ENCODE measurements at places on chromosomes 1 and 21.

GRCh38 chr1:202238914-202239313 is 45.3 kb downstream of the LGR6 start:
- no peak for DNase-seq

GRCh38 chr1:183370399-183371058 is 47.7 kb downstream of the NMNAT2 start:
- DNase-seq = no peak

- DNase-seq = no peak
Measured at GRCh38 chr1:234730770-234731568, 121.0 kb upstream of the IRF2BP2 start.

DNA sequence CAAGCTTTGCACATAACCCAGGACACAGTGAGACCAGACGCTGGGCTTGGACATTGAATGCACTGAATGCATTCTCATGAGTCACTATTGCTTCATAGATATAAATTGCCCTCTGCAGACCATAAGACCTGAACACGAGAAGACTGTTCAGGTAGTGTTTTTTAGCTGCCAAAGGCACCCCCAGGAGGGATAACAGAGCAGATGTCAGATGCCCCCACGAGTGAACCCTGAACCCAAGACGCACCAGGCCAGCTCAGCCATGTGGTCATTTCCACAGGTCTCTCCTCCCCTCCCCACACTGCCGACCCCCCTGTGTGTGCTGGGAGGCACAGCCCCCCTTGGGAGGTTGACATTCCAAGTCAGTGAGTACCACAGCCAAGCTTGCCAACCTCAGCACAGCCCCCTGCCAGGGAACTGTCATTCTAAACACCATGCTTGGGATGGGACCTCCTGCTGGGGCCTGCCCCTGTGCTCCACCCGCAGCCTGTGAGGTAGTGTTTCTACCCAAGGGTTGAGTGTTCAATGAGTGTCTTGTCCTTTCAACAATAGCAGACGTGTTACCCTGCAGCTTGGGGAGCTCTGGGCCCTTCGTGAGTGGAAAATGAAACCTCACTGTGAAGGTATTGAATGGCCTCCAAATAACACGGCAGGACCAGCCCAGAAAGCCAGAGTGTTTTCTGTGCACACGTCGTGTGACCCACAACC is 68.2 kb downstream of the PSMG1 start:
- no peak for DNase-seq

- DNase-seq = peak; percentile 73
Measured at GRCh38 chr1:100445565-100445964, 92.4 kb upstream of the GPR88 start.

GRCh38 chr1:86345042-86345441 is 51.1 kb downstream of the ODF2L start:
- DNase-seq = no peak

DNA sequence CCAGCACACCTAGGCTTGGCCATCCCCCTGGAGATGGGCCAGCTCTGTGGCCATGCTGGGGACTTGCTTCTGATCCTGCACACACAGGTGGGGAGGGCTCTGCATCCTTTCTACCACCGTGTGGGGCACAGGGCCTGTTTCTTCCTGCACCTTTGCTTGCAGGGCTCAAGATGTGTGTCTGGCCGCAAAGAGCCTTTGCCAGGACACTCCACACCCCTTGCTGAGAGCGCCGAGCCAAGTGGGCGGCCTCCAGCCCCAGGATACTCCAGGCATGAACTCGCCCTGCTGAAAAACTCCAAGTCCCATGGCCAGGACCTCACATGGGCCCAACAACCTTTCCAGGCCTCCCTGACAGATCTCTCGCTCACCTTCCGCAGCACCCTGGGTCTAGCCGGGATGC is 11.6 kb upstream of the GPR153 start:
- DNase-seq = no peak

DNA sequence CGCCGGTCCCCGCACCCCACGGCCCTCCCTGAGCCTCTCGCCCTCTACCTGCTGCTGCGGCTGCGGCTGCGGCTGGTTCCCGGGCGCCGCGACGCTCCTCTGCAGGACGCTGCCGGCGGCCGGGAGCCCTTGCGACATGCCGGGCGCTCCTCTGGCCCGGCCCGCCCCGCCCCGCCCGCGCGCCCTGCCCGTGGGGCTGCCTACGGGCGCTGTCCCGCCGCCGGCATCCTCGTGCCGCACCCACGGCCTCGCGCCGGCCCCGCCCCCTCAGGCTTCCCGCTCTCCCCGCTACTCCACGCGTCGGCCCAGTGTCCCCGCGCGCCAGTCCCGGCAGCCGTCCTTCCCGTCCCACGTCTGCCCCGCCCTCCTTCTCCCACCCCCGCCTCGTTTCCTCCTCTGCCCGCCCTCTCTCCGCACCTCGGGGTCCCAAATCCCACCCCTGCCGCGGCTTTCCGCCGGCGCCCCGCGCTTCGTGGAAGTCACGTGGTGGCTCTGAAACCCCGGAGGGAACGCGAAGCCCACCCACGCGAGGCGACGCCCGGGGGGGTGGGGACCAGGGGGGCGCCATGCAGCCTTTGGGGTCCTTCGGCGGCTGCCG is at the start of gene BATF3:
Gene BATF3 (minus strand): TSS at position 216 of the 598 bp plus-strand sequence. CDS start 78 bp downstream, at position 138.
- peak; percentile 47 for DNase-seq

- peak; percentile 11 for DNase-seq
Measured at GRCh38 chr1:7042322-7043190, 257.3 kb downstream of the CAMTA1 start.

DNA sequence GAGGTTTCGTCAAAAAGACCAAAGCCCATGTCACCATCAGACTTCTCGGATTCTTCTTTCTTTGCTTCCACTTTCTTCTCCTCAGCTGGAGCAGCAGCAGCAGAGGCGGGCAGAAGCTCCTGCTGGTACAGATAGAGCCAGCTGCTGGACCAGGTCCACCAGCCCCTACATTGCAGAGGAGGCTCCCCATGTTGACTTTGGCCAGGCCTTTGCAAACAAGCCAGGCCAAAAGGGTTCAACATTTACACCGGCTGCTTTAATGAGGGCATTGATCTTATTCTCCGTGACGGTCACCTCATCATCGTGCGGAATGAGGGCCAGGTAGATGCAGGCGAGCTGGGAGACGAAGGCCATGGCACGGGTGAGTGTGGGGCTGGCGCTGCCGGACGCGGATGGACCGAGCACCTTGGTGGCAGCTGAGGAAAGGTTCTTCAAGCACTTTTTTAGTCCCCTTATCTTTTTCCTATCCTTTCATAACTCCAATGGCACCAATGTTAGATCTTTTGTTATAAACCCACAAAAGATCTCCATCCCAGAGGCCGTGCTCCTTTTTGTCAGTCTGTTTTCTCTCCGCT is 358.5 kb downstream of the RGS7 start:
- DNase-seq = no peak

DNA sequence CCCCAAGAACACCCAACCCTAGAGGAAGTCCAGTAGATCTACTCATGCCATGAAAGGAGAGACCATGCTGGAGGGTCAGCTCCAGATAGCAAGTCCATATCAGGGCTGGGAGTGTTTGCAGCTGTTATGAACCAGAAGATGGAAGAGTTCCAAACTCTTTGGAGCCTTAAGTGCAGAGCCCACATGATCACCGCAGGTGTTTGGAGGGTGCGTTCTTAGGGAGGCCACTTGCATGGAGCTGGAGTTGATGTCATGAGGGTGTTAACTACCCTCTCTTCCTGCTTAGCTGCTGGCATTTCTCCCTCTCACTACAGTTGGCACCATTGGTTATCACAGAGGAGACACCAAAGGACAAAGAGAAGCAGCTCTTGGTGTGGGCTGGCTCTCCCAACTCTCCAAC is 616.9 kb downstream of the AJAP1 start:
- no peak for DNase-seq

DNA sequence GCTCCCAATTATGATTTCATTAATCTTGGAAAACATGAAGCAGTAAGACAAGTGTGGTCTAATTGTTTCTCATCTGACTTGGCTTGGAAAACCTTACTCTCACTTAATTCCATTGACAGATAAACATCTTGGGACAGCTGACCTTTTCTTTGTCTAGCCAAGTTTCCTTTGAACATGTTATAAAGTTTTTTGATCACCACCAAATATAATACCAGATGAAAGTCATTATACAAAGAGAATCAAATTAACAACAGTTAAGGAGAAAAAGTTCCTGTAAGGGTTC is 50.2 kb downstream of the ALG14 start:
- no peak for DNase-seq

- no peak for DNase-seq
Measured at GRCh38 chr1:208219659-208220282, 24.4 kb downstream of the PLXNA2 start.

DNA sequence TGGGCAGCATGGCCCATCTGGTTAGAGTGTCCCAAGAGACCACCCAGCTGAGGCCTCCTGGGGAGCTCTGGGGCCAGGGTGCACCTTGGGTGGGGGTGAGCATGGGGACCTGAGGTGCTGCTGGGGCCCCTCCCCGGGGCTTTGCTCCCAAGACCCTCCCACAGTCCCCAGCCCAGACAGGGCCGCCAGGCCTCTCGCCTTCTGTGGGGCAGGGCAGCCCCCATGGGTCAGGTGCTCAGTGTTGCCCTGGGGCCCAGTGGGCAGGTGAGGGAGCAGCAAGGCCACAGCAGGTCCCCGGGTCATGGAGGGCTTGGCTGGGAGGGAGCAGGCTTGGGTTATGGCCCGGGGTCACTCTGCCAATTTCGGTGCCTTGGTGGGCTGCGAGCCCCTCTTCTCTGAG is 24.5 kb upstream of the PEX10 start:
- DNase-seq = no peak

GRCh38 chr1:16168622-16169360 is 12.9 kb upstream of the EPHA2 start:
- no peak for DNase-seq

DNA sequence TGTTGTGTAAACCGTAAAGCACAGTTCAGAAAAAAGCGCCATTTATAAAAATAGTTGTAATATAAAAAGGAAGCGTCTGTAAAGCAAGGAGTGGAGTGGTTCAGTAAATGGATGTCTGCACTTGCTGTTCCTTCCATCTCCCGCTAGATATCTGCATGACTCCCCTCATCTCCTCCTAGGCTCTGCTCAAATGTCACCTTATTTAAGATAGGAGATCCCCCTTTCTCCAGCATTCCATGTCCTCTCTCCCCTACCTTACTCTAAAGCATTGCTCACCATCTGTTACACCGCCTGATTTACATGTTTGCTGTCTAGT is 745 bp downstream of the MUL1 start:
- DNase-seq = no peak
